ENCODE measurements at places on chromosomes 5 and 9.

DNA sequence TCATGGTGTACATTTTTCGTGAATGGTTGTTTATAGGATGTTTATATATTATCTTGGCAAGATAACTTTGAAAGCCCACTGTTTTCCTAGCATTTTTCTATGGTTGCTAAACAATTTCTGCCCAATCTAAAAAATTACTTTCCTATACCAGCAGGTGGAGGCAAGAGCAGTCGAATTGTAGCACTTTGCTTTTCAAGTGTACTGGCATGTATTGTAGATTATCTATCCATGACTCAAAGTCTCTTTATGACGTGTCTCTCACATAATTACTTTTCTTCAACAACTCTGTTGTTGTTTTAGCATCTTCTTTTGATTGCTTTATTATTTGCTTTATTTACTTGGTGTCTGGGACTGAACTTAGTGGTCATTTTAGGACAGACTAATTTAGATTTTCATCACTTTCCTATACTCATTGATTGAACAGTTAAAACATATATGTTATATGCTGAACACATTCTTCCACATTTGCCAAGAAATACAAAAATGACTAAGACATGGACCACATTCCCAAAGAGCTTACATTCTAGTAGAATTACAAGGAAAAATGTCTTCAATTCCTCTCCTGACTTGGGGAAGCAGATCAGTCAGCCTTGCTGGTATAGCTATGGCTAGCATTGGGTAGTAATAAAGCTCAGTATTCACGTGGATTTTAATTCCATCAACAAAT, 20.7 kb downstream of the NLN start:
- DNase-seq, result peak; percentile 28

GRCh38 chr5:137340881-137341280, 158.2 kb downstream of the SPOCK1 start:
- DNase-seq, result no peak

DNA sequence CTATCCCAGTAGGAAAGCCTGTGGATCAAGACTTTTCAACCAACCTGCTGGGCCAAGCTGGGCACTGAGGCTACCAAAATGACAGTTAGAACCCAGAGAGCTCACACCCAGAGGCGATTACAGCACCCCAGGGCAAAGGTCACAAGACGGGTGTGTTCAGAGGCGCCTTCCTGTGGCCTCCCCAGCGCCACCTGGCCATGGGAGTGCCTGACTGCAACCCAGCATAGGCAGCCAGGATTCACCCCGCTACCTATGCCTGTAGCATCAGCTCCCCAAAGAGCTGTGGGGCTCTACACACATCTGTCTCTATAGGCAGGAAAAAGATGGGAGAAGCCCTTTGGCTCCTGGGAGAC, 33.5 kb downstream of the PDGFRB start:
- no peak for DNase-seq

DNA sequence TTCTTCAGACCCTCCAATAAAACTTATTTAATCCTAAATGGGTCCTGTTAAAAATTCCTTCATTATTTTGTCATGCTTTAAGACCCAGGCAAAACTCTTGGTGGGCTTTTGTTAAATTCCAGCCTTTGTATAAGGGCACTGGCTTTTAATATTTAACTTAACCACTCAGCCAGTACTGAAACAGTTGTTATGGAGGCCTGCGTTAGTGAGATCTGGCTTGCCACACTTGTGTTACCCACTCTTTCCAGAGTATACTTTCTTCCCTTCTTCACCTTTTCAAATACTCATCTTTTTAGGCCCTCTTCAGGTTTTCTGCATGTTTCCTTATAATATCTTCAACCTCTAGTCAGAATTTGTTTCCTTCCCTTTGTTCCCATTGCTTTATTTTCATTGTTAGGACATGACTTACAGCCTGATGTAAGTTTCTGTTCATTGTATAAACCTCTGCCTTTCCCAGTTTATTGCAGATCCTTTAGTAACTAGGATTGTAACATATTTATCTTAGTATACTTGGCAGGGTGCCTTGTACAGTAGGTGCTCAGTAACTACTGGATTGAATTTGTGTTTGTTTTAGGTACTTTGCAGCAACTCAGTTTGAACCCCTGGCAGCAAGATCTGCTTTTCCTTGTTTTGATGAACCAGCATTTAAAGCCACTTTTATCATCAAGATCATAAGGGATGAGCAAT, 48.8 kb downstream of the LNPEP start:
- no peak for DNase-seq

DNA sequence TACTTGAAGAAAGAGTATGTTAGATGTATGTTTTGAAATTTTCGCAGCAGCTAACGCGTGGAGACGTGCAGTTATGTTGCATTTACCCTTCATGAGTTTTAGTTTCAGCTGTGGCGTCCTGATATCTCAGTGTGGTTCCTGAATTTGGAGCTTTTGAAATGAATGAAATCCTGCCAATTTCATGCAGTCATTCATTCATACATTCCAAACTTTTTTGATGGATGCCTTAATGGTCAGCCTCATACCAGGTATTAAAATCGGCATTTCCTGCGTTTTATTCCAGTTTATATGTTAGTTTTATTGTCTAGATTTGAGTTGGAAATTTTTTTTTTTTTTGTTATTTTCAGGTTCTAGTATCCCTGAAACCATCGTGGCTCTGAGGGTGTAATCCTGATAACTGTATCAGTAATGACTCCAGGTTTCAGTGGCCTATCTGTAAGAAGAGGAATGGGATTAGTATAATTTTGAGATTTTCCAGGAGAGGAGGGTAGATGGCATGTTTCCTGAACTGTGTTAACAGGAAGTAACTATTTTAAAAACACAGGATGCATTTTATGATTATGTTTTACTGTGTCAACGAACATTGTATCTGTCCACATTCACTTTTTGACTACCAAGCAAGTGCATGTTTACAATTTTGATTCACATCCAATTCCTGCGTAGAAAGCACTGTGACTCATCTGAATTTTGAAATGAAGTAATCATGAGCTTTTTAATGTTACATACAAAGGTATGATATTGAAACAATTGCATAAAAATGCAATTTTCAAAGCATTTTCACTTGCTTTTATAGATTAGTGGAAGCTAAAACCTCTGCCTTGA, 1.0 kb downstream of the FOCAD start:
- no peak for DNase-seq

GRCh38 chr5:124849774-124850173, 103.3 kb upstream of the ZNF608 start:
- no peak for DNase-seq

DNA sequence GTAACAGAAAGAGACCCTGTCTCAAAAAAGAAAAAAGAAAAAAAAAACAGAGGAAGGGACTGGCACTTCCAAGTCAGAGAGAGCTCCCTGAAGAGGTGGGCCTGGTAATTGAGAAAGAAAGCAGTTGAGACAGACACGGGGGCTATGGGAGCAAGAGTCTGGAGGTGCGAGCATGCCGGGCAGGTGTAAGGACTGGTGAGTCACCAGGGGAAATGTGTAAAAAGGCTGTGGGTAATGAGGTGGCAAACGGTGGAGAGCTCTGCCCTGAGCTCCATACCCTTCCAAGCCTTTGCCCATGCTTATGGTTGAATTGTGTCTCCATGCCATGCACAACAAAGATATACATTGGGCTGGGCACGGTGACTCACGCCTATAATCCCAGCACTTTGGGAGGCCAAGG, 18.0 kb upstream of the JADE2 start:
- DNase-seq, result no peak

- no peak for DNase-seq
Observed at GRCh38 chr9:118652258-118652657, 717.0 kb downstream of the BRINP1 start.

DNA sequence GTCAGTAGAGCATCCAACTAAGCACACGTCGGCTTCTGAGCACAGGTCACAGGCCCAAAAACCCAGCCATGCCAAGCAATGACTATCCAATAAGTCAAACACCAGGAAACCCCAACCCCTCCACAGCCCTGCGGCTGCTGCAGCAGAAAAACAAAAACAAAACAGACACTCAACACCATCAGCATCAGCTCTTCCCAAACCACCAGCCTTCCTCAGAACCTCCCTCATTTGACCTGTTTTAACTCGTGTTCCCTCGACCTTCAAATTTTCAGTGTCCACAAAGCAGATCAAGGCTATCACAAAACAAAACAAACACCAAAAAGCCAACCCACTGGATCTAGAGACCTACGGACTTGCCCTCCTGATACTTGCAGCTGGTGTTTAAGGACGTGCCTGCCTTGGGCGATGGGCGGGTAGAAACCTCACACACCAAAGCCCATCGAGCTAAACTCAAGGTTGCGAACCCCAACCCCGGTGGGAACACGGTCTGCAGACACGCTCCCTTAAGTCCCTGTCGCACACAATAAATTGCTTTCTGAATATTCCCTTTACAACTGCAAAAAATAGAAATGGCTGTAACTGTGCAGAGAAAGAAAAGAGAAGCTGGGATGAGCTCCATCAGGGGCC, 247.1 kb upstream of the ANKRD55 start:
- peak; percentile 36 for DNase-seq

DNA sequence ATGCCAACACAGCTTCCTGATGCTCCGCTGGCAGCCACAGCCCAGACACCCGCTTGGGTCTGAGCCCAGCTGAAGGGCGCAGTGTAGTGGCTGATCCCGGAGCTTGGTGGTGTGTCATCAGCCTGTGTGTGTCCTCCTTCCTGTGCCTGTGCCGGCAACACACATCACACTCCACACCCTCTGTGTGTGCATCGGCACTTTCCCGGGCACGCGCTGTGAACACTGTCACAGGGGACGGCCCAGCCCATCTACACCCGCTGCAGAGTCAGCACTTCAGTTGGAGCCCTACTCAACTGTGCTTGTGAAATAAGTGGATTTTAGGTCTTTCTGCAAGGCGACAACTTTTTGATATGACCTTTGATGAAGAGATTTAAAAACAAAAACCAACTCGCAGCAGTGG, 189.4 kb downstream of the IRX2 start:
- no peak for DNase-seq

DNA sequence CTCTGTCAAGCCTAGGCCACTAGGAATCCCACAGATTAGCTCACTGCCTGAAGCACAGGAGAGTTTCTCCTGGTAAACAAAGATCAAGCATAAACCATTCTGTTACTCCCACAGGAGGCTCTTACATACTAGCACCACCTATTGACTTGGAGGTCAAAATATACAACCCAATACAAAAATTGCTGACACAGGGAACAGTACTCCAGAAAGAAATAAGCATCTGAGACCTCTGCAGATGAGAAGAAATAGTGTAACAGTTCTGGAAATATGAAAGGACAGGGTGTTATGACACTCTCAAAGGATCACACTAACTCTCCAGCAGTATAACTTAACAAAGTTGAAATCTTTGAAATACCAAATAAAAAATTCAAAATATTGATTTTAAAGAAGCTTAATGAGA, 269.6 kb upstream of the ARRDC3 start:
- no peak for DNase-seq

DNA sequence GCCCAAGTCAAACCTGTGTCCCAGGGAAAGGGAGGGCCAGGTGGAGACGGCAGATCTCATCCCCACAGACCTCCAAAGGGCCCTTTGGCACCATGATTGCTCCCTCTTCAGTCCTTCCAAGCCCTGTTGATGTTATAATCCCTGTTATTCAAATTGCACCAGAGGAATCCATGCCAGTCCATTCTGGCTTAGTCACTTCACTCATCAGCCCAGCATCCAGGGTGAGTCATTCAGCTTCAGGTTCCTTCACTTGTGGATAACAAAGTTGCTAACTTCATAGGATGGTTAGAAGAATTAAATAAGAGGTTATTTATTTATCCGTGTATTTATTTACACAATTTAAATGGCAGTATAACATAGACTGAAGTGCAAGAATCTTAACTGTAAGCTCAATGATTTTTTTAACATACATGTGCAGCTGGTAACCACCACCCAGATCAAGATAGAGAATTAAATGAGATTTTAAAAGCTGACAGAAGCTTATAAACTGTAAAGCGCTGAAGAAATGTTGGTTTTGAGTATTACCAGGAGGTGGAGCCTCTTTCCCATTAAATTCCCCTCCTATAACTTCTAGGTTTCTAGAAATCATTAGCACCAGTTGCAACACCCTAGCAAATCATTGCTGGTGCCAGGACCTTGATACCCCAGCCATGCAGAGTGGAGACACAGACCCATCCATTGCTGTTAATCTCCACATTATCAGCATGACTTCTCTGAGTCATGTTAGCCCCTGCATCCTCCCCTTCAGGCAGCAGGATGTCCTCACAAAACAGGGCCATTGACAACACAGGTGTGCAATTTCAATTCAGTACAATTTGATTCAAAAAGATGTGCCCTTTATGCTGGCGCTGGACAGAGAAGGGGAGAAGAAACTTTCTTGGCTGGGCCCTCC, 77.4 kb downstream of the SEC61B start:
- DNase-seq, result no peak

- DNase-seq, result no peak
Observed at GRCh38 chr5:179488975-179489374, 61.4 kb upstream of the RUFY1 start.

DNA sequence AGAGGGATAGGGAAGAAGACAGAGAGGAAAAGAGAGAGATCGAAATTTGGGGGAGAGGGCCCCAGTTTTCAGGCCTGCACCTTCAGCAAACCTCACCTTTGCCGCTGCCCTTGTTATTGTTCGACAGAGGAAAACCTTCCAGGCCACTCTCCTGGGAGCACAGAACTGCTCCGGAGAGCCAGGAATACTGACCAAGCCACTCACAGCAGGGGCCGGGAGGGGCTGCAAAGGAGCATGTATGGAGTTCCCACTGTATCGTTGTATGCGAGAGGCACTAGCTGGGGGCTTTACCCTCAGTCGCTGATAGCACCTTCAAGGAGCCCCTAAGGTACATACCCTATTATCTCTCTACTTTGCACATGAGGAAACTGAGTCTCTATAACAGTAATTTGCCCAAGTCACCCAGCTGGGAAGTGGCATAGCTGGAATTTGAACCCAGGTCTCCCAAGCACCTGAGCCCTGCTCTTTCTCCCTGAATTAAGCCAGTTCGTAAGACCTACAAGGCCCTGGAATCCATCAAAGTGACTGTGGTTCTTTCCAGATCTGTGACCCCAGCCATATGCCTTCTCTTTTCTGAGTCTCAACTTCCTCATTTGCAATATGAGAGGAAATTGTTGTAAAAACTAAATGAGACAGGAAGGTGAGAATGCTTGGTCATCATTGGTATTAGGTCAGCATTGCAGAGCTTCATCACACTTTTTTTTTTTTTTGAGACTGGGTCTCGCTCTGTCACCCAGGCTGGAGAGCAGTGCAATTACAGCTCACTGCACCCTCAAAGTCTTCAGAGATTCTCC, 21.0 kb upstream of the FOXE1 start:
- DNase-seq, result no peak

- DNase-seq, result no peak
Observed at GRCh38 chr9:95991326-95991725, 115.8 kb downstream of the ERCC6L2 start.

GRCh38 chr9:33885948-33886347, 69.0 kb downstream of the UBE2R2 start:
- DNase-seq, result no peak

- no peak for DNase-seq
Observed at GRCh38 chr9:125843646-125844045, 96.5 kb downstream of the PBX3 start.

DNA sequence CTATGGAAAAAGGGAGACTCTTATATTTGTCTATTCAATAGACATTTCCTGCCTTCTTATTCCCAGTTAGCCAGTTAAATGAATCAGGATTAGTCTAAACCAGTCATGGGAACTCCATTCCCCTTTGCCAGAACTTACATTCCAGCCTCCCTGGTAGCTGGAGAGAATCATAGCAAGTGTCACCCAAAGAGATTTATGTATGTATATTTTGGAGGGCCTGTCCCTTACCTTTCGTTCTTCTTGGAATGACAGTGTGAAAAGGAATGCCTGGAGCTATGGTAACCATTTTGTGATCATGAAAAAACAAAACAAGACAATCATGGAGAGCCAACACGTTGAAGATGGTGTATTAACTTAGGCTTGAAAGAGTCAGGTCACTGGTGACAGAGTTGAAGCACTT, 627.7 kb downstream of the CCDC171 start:
- no peak for DNase-seq

GRCh38 chr9:75847085-75847484, 43.4 kb upstream of the PCSK5 start:
- DNase-seq, result no peak
